Heart right ventricle (tissue), 16 donors: ENCODE measurements at places on chromosomes 1 and 21.

DNA sequence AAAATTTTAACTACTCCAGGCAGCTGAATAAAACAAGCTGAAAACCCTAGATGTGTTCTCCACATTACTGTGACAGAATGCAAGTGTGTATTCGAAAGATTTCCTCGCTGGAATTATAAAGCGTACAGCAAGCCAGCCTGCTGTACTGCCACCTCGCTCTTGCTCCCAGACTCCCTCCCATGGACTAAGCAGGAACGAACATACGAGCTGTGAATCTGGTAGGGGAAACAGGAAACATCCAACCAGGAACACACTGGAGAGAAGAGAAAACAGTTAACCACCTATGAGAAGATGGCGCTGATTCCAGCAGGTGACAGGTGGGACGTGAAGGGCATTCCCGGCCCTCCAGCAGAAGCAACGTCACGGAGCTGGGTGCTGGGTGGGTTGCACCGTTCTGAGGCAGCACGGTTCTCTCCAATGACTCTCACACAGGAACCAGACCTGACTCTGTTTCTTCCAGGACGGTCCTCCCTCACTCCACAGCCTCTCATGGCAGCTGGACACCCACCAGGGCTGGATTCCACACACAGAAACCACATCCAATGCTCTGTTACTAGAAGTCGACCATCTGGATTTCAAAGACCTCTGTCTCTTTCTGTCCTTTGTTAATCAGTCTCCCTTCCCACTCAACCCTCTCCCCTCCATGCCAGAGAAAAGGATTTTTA is 219.2 kb downstream of the RERE start:
- peak; percentile 46 for DNase-seq

GRCh38 chr1:155107309-155108264 is 20.1 kb upstream of the EFNA1 start:
- no peak for DNase-seq

GRCh38 chr1:223724376-223724775 is 12.0 kb downstream of the CAPN2 start:
- DNase-seq, result no peak

GRCh38 chr21:33976082-33977016 is 60.7 kb upstream of the ATP5PO start:
- DNase-seq, result peak; percentile 34

DNA sequence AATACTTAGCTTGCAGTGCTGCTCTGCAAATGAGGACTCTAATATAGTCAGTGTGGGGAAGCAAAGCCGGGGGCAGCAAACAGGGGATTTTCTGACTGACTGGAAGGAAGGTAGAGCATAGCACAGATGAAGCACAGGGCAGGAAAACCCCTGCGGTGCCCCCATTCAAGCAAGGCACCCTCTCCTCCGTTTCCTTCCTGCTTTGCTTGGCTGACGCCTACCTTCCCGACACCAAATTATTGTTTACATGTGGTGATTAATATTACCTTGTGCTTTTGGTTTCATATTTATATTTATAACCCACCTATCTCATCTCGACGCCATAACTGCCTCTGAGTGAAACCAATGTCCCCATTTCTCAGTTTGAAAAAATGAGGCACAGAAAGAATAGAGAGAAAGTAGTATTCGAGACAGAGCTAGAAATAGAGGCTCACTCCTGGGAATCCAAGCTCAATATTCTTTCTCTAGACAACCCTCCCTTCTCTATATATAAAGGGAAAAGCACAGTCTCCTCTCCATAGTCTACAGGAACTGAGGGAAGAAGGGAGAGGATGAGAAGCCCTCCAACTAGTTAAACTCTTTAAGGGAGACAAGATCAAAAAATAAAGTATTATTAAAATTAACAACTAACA is 41.3 kb downstream of the PIK3C2B start:
- DNase-seq, result no peak
